ENCODE measurements at places on chromosomes 3 and 15. TPM values are rescaled to one million over a fixed set of nuclear protein-coding genes. Genes with fewer than 3 reads are reported as not detected.

Gene AADACL2
- total RNA-seq = not detected

Gene OXTR
- total RNA-seq = 115 TPM

Gene SEMA7A
- total RNA-seq = 14.3 TPM

Gene GYG1
- total RNA-seq = 39.0 TPM

Gene ECE2
- total RNA-seq = not detected

Gene TRIM59
- 77.4 TPM for total RNA-seq

DNA sequence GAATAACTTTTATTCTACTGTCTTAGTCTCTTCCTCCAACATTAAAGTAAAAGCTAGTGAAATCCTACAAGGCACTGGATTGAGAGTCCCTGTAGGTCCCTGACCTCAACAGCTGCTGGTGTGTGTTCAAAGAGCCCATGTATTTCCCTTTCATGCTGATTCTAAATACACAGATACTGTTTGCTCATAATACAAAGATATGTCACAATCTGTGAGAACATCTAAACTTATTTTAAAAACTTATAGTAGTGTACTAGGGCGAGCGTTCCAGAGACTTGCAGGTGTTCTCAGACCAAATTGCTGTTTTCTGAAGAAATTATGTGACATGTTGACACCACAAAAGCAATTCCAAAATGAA is 145.9 kb upstream of the LIPC start:
- no peak for DNase-seq

- DNase-seq = no peak
Observed at GRCh38 chr3:106675451-106675850, 701.8 kb upstream of the CCDC54 start.

DNA sequence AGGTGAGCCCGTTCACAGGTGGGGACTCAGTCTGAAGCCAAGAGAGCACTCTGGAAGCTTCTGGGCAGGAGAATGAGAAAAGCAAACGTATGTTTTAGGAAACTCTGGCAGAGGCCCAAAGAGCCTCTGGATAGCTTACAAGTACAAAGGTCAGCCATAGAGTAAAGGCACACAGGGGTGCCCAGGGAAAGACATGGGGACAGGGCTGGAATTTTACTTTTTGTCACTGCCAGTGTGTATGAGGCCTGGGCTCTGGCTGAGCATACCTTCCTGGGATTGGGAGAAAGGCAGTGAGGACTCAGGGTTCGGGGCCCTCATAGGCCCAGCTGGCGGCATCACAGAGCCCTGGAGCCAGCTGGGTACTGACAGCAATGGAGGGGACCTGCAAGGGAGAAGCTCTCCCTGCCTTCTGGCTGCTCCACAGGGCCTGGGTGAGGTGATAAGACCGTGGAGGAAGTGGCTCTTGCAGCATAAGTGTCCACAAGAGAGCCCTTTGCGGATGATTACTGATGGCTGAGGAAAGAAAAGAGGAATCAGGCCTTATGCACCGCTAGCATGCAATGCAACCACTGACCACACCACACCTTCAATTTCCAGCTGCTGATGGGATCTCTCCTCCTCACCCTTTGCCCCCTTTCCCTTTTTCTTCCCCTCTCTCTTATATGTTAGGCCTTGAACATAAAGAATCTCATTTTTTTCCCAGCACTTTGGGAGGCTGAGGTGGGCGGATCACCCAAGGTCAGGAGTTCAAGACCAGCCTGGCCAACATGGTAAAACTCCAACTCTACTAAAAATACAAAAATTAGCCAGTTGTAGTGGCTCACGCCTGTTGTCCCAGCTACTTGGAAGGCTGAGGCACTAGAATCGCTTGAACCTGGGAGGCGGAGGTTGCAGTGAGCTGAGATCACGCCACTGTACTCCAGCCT is 25.1 kb upstream of the BCL2L10 start:
- no peak for DNase-seq

DNA sequence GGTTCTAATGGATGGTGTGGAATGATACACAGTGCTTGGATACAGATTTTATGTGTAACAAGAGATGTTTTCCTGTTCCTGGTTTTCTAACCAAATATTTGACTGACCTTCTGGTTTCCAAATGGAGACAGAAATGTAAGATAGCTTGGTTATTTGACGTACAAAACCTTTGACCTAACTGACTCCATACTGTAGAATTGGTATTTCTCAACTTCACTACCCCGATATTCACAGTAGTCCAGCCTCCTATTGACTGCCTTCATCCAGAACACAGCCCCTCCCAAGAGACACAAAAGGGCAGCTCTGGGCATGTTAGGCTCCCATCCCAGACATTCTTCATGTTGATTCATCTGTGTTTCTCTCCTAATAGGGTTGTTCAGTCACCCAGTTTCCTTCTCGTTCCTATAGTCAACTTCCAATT is 33.4 kb downstream of the MYO1E start:
- DNase-seq = no peak

DNA sequence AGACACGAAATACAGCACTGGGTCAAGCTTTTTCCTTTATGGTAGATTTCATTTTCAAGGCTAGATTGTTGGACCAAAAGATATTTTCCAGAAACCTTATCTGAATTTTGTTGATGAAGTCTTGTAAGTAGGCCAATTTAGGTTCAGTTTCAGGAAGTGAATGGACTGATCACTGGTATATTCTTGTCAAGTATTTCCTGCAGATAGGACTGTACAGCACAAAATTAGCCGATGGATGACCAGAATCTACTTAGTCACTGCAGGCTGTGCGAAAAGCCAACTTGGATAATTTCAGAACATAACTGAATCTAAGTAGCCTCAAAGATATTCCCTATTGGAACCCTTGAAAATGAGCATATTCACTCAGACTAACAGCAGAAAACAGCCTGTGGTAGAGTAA is 206.5 kb downstream of the NR1D2 start:
- DNase-seq = no peak

DNA sequence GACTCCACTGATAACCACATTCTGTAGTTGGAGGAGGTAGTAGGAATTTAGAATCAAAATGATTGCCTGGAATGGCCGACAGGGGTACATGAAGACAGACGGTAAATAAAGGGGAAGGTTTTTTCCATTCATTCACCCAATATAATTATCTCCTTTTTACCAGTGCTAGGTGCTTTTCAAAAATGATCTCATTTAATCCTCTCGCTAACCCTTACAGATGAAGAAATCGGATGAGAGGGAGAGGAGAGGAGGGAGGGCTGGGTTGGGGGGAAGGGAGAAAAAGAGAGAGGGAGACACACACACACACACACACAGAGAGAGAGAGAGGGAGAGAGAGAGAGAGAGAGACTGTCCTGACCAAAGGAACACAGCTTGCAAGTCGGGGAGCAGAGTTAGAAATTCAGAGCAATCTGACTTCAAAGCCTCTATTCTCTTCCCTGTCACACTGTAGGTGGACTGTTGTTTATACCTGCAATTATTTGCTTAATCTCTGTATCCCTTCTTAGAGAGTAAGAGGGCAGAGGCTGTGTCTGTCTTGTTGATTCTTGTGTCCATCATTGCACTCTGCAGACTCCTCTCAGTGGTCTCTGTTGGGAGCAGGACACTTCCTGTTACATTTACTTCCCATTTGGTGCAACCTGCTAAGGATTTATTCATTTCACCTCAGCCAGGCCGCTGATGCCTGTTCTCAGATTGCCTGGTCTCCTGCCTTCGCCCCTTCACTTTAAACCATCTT is 18.7 kb upstream of the PAQR9 start:
- DNase-seq = no peak

GRCh38 chr15:66023311-66023972 is 154.2 kb downstream of the RAB11A start:
- no peak for DNase-seq

GRCh38 chr15:95341686-95342085 is 988.8 kb upstream of the NR2F2 start:
- no peak for DNase-seq

DNA sequence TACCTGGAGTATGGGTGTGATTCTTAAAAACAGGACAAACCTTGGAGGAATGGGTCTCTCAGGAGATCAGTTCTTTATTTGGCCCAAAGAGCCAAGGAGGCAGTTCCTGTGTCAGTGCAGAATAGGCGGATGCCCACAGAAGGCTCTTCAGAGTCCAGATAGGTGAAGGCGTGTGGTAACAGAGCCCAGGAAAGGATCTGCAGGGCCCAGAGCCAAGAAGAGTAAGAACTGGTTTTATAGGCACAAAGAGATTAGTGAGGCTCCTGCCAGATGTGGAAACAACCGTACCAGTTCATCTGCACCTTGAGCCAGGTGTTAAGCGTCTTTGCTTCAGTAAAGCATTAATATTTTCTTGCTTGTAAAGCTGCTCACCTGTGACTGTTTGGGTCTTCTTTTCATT is 140.1 kb upstream of the BFSP2 start:
- no peak for DNase-seq

- peak; percentile 35 for DNase-seq
Observed at GRCh38 chr3:106825962-106826605, 551.2 kb upstream of the CCDC54 start.

DNA sequence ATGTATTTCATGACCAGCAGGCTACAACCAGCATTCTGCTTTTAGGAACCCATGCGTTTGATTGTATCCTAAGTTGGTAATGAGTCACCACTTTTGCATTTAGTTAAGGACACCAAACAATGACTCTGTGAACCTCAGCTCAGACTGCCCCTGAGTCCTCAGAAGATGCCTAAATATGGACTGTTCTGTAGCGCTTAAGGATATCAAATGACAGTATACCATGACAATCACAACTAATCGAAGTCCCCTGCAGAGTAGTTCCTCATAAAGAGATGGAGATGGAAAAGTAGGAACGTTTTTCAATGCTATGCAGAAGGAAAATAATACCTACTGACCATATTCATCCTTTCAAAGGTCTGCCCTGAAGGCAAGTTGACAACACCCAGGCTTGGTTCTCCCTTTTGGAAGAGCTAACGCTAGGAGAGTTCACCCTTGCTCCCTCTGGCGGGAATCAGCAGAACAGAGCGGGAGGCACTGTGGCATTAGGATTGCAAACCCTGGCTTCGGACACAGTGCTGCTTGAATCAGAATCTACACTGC is 508.6 kb downstream of the FHIT start:
- DNase-seq = peak; percentile 48

- DNase-seq = no peak
Observed at GRCh38 chr3:34102288-34102687, 303.9 kb downstream of the PDCD6IP start.

DNA sequence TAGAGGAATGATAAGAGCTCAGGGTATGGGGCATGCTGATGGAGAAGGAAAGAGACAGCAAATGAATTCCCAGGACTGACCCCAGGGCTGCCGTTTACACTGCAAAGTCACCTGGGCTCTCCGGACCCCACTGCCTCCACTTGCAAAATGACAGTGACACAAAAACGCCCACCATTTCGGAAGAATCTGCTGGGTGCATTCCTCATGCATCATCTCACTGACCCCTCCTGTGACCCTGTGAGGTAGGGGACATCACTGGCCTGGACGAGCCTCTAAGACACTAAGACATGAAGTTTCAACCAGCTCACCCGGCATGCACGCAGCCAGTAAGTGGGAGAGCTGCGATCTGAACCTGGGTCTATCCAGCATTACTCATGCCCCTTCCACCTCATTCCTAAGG is 60.3 kb downstream of the PCSK6 start:
- DNase-seq = no peak

DNA sequence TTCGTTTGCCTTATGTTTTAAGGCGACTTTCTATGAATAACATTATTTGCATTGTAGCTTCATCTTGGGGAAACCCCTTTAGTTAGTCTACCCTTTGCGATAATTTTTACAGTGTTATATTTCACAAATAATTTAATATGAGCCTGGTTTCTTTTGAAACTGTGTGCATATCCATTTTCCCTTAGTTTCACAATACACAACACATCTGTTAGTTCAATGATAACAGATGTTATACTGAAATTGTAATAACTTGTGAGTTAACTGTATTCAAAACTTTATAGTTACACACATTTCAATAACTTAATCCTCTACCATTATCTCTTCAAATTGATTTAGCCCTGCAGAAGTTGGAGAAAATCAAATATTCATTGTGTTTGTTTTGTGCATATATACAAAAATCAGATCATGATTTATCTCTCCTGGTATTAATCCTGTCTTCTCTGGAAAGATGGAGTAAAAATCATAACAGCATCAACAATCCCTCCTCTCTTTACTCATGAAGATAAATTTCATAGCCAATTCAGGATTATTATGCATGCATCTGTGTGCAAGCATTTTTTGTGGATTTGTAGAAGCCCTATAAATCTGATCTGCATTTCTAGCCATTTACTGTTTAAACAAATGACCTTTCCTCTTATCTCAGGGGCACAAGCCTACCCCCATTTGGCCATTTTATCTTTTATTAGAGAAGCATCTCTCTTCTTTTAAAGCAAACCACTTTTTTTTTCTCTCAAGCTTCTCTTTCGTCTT is 304.0 kb downstream of the VPS13C start:
- DNase-seq = no peak

- DNase-seq = peak; percentile 96
Observed at GRCh38 chr3:30286007-30286669, 320.3 kb upstream of the TGFBR2 start.

DNA sequence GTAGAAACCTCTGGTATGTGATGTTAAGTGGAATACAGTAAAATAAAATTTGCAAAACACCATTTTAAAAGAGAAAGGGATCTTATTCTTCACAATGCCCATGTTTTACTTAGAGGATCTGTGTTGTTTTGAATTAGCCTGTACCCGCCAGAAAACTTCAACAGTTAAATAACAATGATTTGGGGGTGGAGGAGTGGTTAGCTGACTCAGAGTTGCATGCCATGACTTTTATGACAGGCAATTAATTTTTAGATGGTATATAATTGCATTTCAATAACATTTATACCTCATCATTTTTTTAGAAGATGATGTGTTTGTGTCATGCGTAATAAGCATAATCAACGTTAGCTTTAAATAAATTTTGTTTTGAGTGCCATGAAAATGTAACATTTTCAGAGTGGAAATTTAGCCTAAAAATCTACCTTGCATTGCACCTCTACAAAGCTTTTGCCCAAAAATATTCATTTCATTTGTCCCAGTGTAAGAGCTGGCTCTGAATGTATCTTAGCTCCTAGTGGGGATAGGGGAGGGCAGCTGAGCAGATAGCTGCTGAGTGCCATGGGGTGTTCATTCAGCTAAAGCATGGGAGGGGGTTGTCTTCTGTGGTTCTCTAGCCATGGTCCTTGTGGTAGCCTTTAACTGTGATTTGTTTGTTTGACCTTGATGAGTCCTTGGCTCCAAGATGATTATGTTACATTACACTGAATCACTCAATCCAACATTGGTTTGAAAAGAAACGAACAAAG is 379.8 kb downstream of the LPP start:
- no peak for DNase-seq
